NCI-H1105 (cell line): ENCODE measurements at places on chromosomes 12 and 14.

- no peak for DNase-seq
Observed at GRCh38 chr14:39393289-39393688, 38.9 kb downstream of the FBXO33 start.

DNA sequence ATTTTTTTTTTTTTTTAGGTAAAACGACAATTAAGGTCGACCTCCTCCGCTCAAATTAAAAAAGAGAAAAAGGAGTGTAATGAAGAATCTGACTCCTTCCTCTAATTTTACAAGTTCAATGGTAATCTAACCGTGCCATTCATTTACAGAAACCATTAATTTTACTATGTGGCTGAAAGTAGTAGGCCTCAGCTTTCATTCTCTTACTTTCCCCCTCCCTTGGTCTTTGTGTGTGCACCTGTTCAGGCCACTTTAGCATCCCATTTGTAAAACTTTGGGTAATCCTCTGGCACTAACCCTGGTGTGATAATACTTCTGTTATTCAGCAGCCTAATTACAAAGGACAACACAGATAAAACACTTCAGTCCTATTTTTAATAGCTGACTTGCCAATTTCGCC is 128.1 kb downstream of the ASCL1 start:
- peak; percentile 91 for DNase-seq

DNA sequence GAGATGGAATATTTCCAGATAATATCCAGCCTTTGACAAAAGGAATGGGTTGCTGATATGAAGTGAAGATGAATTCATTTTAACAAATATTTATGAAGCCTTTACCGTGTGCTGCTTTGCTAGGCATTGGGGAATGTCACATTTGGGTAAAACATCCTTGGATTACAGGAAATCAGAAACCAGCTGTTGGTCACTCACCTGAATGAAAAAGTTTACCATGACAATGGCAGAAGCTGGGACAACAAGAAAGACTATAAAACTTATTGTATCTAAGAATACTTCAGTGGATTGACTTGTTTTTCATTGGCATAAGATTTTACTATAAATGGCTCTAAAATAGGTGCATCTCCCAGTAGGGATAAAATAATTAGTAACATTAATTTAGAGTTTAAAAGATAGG is 19.7 kb downstream of the PPP4R4 start:
- no peak for DNase-seq

- no peak for DNase-seq
Observed at GRCh38 chr14:40386433-40386832, 954.2 kb upstream of the FBXO33 start.

DNA sequence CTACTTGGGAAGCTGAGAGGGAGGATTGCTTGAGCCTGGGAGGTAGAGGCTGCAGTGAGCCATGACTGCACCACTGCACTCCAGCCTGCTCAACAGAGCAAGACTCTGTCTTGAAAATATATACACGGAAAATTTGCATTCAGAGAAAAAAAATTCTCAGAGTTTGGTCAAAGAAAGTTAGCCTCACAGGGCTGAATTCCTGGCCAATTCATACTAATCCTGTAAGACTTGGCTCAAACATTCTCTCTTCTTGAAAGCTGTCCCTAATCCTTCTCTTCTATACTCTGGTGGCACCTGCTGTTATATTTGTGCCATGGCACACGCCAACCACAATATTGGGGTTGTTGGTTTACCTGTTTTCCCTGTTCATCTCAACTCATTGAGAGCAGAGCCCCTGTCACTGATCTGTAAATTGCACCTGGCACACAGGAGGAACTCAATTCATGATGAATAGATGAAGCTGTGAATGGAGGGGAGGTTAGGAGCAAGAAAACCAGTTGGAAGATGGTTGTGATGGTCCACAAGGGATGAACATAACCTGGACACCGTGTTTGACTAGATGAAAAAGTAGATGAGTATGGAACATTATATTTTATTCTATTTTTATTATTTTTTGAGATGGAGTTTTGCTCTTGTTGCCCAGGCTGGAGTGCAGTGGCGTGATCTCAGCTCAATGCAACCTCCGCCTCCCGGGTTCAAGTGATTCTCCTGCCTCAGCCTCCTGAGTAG is 36.8 kb upstream of the SPTSSA start:
- DNase-seq = peak; percentile 8

GRCh38 chr12:93191423-93191822 is 186.3 kb upstream of the NUDT4 start:
- no peak for DNase-seq

- no peak for DNase-seq
Observed at GRCh38 chr14:35401422-35402265, 2.9 kb downstream of the NFKBIA start.

DNA sequence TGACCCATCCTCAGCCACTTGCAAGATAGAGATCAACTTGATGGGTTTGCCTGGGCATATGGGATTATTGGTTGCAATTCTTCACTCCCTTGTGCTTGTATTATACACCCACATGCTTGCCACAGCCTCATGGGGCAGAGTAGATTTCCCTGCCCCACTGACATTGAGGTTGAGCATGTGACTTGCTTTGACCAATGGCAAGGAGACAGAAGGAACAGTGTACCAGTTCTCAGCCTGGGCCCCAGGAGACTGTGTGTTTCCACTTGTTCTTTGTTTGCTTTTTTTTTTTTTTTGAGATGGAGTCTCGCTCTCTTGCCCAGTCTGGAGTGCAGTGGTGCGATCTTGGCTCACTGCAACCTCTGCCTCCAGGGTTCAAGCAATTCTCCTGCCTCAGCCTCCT is 31.8 kb downstream of the CALM1 start:
- DNase-seq = no peak
